Tongue (tissue), 3 donors: ENCODE measurements at places on chromosomes 2 and 18. TPM values are rescaled to one million over a fixed set of nuclear protein-coding genes. Genes with fewer than 3 reads are reported as not detected.

CYP1B1 gene
- 8.0 TPM for total RNA-seq

EFR3B gene
- 6.1 TPM for total RNA-seq

ABCB11 gene
- not detected for total RNA-seq

RAB27B gene
- 3.7 TPM for total RNA-seq

ZNF521 gene
- 85.8 TPM for total RNA-seq

ASPRV1 gene
- total RNA-seq: 0.62 TPM

XRCC5 gene
- total RNA-seq: 210 TPM

LONRF2 gene
- 5.1 TPM for total RNA-seq

SLC9A4 gene
- total RNA-seq: 0.10 TPM

UCN gene
- not detected for total RNA-seq

ARHGAP15 gene
- 32.2 TPM for total RNA-seq

POU3F3 gene
- total RNA-seq: not detected

NAT8 gene
- not detected for total RNA-seq

PLCL1 gene
- 31.2 TPM for total RNA-seq

CHRND gene
- 34.2 TPM for total RNA-seq

CABYR gene
- 0.41 TPM for total RNA-seq

UGT1A8 gene
- total RNA-seq: 0.31 TPM

APCDD1 gene
- total RNA-seq: 31.2 TPM

MYOM1 gene
- 662 TPM for total RNA-seq

PASK gene
- total RNA-seq: 5.0 TPM

FHL2 gene
- 193 TPM for total RNA-seq

G6PC2 gene
- not detected for total RNA-seq

STAT4 gene
- 4.8 TPM for total RNA-seq

C2orf81 gene
- 1.0 TPM for total RNA-seq

CD28 gene
- 2.4 TPM for total RNA-seq

HRH4 gene
- 0.21 TPM for total RNA-seq

ZBTB14 gene
- total RNA-seq: 12.5 TPM

FABP1 gene
- not detected for total RNA-seq

COL6A3 gene
- total RNA-seq: 661 TPM

ARHGAP28 gene
- total RNA-seq: 26.0 TPM

CNGA3 gene
- 0.51 TPM for total RNA-seq

GREB1 gene
- total RNA-seq: 6.9 TPM

UGT1A4 gene
- total RNA-seq: 1.6 TPM
